Activated T-cell treated with anti-CD3 and anti-CD28 coated beads, Interleukin-2, amount 50 U/mL, for 4 hours (primary cell): ENCODE measurements at places on chromosomes 3 and 15. TPM values are rescaled to one million over a fixed set of nuclear protein-coding genes. Genes with fewer than 3 reads are reported as not detected.

The ARRDC4 gene
- total RNA-seq, result 3.5 TPM

DNA sequence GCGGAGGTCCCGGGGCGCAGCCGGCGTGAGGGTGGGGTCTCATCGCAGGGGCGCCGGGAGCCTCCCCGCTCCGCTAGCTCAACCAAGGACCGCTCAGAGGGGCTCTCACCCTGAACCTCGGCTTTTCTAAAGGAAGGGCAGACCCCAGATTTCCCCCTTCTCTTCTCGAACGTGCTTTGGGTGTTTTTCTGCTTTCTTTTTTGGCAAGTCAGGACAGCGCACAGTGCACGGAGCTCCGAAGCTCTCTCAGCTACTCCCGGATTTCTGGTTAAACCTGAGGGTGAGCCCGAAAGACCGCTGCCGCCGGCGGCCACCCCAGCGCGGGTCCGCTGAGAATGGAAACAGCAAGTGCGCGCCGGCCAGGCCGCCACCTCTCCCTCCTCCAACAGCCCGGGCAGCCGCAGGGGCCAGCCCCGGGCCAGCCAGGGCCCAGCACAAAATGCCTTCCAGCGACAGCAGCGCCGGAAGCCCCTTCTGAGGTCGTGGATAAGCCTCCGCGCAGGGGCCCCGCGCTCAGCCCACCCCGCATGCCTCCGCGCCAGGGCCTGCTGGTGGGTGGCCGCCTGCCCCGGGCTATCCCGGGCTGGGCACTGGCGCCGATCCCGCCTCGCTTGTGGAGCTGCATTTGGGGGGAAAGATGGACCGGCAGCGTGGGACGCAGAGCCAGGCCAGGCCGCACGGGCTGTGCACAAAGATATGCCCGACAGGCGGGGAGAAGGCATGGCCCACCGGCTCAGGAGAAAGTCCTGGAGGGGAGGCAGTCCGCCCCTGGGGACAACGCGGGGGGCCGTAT lies 8.2 kb upstream of the OCA2 start:
- DNase-seq, result no peak

The MYO1E gene
- 3.9 TPM for total RNA-seq

The TAGLN3 gene
- 3.4 TPM for total RNA-seq

GRCh38 chr15:100172356-100173024 lies 169.3 kb downstream of the ADAMTS17 start:
- no peak for DNase-seq

GRCh38 chr15:40405501-40406381 lies at the start of gene IVD:
Gene IVD, plus strand, starts transcription at chr15:40405795. Its CDS starts 33 bp downstream, at chr15:40405828.
- peak; percentile 80 for DNase-seq

DNA sequence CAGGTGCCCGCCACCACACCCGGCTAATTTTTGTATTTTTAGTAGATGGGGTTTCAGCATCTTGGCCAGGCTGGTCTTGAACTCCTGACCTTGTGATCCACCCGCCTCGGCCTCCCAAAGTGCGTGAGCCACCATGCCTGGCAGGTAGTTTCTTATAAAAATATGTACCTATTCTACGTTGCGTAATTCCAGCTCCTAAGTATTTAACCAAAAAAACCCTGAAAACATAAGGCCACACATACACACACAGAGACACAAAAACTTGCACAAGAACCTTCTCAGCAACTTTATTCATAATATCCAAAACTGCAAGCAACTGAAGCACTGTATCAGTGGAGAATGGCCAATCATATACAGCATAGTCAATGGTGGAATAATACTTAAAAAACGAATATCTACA lies 5.3 kb downstream of the RNF168 start:
- DNase-seq, result no peak
